ENCODE measurements at places on chromosomes 16 and 17.

DNA sequence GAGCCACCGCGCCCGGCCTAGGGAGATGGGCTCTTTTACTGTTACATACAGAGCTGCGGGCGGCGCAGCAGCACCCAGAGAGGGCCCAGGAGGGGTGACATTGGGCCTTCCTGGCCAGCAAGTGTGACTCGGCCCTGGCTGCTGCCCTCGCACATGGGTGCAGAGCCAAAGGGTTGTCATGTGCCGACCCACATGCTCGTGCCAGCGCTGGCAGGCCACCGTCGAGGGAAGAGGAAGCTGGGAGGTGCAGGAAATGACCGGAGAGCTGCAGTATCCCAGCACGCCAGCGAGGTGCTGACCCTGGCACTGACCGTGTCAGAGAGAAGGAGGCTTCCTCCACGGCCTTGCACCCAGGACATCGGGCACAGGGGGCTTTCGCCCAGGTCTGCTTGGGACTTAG, 8.0 kb downstream of the ENDOV start:
- DNase-seq: no peak

DNA sequence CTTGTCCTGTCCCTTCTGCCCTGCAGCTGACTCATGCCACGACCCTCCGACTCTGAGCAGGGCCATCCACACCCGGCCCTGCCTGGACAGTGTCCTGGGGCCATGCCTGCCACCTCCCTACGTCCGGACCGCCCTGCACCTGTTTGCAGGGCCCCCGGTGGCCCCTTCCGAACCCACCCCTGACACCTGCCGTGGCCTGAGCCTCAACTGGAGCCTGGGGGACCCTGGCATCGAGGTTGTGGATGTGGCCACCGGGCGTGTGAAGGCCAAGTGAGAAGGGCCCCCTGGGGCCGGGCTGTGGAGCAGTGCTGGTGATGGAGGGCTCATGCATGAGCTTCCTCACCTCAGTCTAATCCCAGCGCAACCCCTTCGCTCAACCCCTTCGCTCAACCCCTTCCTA, 5.1 kb downstream of the ADAD2 start:
- DNase-seq: no peak

GRCh38 chr17:53426505-53426904, 396.2 kb upstream of the KIF2B start:
- DNase-seq: peak; percentile 4

GRCh38 chr16:22333457-22333994, 36.3 kb downstream of the POLR3E start:
- no peak for DNase-seq

DNA sequence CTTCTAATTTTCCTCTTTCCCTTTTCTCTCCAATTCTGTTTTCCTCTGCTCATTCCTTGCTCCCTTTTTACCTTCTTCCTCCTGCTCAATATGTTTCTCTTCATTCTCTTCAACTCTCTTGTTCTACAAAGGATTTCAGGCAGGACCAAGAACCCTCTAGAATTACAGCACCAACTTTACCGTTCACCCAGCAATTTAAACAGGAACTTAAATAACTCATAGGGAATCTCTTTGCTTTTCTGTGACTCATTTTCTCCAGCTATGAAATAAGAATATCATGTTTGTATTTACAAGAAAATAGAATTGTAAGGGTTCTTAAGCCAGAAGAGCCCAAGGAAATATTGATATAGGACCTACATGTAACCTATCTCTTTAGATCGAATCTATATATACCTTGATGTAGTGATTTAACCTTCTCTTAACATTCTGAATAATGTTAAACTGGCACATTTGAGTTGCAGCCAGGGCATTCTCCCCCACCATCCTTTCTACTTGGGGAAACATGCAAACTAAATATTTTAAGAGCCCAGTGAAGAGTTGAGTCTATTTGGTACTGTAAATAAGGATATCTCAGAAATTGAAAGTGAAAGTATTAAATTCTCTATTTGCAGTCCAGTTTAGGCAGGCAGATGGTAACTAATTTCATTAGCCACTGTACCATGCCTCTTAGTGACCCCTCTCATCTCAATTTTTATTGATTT, 137.0 kb downstream of the ANKFN1 start:
- DNase-seq: no peak

- DNase-seq: peak; percentile 5
Measured at GRCh38 chr16:58306327-58306726, 11.5 kb upstream of the PRSS54 start.

DNA sequence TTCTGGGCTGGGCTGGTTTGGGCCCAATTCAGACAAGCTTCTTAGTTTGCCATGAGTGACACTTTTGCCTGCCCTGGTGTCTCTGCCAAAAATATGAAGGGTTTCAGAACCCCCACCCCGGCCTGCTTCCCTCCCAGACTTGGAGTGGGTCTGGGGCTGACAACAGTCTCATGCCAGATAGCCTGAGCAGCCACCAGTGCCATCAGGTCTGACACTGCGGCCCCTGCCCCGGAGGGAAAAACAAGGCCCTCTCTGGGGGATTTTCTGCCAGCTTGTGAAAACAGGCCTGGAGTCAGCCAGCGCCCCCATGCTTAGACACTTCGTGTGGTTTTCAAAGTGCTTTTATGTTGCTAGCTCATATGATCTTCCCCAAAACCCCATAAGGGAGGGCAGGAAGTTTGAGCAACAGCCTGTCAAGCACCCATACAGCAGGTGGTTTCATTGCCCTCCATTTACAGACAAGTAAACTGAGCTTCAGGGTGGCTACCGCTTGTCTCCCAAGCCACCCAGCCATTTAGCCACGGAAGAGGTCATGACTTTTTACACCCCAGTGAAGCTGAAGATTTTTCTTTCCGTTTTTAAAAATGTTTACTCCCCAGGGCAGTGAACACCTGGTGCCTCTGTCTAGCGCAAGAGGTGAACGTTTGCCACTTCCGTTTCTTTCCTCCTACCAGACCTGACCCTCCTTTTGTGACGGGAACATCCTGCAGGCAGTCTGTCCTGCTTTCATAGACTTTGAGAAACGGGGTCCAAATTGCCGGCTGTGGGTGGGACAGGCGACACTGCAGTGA, 300.6 kb downstream of the SEC14L1 start:
- no peak for DNase-seq

- peak; percentile 18 for DNase-seq
Measured at GRCh38 chr16:70577256-70577698, 53.7 kb downstream of the SF3B3 start.

DNA sequence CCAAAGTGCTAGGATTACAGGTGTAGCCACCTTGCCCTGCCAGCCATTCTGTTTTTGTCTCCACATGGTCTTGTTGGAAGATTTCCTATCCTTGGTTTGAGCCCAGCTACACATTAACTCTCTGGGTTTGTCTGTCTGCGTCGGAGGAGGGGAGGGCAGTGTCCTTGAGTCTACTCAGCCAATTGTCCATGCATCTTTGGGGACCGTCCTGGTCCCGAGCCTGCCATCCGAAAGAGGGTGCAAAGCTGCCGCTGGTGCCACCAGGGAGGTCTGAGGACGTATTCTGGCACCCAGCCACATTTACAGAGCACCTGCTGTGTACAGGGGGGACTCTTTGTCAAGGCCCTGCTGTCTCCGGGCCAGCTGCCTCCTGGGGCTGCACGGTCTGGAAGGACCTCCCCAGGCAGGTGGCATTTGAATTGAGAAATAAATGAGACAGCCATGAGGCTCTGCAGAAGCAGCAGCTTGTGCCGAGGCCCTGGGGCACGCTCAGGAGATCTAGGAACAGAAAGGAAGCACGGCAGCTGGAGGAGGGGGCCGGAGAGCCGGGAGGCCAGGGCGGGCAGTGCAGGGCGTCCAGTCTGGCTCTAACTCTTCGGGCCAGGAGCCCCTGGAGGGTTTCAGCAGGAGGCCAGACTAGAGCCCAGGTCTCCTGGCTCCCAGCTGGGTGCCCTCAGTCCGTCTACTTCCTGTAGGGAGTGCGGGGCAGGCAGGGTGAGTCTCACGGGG, 1.5 kb downstream of the CYBA start:
- DNase-seq: no peak

- no peak for DNase-seq
Measured at GRCh38 chr17:75803883-75804282, 19.3 kb downstream of the UNK start.

DNA sequence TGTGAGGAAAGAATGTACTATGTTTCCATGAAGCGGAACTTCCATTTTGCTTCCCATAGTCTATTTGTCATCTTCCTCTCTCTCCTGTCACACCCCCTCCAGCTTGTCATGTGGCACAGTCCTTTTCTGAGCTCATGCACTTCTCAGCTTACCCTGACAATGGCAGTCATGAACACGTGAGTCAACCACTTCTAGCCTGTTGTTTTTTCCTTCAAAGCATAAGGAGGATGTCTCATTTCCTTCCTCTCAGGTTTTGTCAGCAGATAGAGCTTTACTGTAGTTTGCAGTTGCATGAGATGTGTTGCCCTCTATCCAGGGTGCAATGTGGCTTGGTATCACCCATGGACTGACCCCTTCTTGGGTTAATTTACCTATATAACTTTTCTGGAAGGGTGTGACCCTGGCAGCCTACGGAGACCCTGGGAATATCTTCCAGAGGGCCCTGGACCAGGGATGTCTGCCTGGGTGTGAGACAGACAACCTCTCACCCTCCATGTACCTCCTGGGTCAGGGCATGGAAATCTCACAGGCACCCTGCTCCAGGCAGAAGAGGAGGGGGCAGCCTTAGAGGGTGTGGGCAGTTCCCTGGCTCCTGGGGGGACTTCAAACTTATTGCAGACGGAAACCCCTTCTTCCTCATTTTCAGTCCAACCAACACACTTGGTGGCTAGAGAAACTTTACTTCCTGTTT, 4.0 kb upstream of the ZNF267 start:
- peak; percentile 74 for DNase-seq

DNA sequence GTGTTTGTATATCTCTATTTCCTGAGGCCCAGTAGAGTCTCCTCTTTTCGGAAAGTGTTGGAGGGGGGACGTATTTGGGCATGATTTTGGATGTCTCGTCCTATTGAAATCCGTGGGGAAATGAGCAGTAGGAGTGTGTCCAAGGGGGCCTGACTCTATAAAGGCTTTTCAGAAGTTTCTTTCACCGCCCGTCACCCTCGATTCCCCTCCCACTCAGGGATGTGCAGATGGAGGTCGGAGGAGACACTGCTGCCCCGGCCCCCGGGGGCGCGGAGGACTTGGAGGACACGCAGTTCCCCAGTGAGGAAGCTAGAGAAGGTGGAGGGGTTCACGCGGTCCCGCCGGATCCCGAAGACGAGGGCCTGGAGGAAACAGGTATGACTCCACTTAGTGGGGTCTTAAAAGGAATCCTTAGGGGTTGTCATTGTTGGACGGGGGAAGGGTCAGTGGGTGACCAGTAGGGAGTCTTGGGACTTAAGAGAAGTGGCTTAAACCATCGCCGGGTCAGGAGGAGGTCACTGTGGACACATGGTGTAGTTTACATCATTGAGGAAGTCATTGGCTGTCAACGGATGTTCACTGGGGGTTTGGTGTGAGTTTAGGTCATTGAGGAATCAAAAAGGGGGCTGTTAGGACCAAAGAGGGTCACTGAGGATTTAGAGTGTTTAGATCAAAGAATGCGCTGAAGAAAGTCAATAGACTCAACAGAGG, 424 bp downstream of the MON1B start:
- no peak for DNase-seq

- no peak for DNase-seq
Measured at GRCh38 chr16:88019821-88020515, 68.7 kb downstream of the BANP start.

GRCh38 chr17:57375770-57376225, 119.5 kb downstream of the MSI2 start:
- no peak for DNase-seq

DNA sequence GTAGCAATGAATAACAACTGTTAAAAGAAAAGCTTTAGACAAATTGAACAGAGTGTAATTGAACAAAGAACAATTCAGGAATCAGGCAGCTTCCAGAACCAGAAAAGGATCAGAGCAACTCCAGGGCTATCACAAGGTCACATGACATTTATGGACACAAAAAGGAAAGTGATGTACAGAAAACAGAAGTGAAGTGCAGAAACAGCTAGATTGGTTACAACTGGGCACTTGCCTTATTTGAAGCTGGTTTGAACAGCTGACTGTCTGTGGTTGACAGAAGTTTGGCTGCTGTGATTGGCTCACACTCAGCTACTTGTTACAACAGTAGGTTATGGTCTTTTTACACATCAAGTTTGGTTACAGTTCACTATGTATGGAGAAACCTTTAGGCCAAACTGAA, 14.8 kb downstream of the EFCAB5 start:
- DNase-seq: no peak

DNA sequence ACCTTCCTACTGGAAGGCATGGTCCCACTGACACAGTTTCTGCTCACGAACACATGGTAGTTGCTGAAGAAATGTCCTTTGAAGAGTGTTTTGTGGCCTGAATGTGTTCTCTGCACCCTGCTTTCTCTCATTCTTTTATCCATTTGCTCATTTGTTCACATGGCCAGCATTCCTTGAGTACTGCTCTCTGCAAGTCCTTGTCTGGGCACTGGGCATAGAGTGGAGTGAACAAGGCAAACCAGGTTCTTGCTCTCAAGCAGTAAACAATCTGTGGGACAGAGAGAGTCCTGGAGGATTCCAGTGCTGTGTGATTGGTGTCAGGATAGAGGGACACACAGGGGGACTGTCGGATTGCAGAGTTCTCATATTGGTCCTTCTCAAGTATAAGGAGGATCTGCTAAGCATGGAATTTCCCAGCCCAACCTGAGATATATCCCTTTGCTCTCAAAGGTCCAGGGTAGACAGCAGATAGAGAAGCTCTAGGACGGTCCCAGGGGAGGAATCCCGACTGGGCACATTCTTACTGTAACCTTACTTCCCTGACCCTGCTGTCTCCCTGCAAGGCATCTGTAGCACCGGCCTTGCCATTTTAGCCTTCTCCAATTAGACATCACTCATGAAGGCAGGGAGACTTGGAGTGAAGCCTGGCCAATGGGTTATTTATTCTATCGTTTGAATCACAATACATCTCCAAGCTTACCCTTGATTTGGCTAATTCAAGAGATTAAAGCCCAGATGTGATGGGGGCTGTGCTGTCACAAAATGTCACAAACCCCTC, 32.3 kb downstream of the ARL4D start:
- DNase-seq: no peak

- no peak for DNase-seq
Measured at GRCh38 chr17:9874722-9875121, 30.3 kb downstream of the RCVRN start.

- DNase-seq: no peak
Measured at GRCh38 chr16:68073902-68074760, 11.0 kb upstream of the NFATC3 start.

GRCh38 chr16:55495616-55496289, 13.1 kb upstream of the LPCAT2 start:
- peak; percentile 92 for DNase-seq

- no peak for DNase-seq
Measured at GRCh38 chr16:19168371-19169081, 486 bp downstream of the SYT17 start.

- DNase-seq: no peak
Measured at GRCh38 chr16:79012671-79013434, 587.7 kb downstream of the MAF start.

DNA sequence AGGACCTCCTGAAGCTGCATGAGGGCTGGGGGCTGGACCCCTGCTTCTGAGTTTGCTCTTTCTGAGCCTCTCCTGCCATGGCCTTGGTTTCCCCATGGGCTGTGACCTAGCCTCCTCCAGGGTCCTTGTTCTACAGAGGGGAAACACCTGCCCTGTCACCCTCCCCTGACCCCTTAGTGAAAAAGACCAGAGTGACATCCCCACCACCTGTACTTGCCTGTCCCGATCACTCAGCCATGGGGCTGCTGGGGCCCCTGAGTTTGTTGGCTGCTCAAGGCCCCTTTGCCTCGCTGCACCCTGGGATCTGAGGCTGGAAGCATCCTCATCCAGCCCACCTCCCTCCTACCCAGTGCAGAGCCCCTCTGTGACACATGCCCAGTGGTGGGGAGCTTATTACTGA, 800 bp downstream of the NOD2 start:
- DNase-seq: no peak
